ENCODE measurements at places on chromosomes 5 and 9. TPM values are rescaled to one million over a fixed set of nuclear protein-coding genes. Genes with fewer than 3 reads are reported as not detected.

DNA sequence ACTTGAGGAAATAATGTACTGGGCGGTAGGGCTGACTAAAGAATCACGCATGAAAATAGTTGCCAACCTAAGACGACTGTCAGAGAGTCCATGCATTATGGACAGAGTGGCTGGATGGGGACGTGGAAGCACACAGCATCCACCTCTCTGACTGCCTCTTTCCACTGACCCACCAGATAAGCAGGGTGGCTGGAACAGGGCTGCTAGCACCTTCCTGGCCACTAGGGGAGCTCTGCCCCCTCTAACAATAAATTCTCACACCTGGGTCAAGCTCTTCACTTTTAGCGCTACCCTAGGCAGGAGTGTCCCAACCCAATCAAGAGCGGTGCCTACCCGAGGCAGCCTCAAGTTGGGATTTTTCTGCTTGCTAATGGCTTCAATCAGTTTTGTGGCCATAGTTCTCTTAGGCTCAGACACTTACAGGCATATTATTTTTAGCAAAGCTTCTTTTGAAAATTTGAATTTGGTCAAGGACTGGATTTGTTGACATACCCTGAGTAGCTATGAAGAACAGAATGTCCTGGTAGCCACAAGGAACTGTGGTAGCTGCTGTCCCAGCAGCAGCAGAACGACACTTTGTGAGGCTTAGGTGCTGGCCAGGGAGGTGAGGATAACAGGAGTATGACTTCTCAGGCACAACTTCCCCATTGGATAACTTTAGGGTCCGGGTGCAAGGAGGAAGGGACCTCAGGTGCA lies 6.9 kb upstream of the TPM2 start:
- H3K4me1 ChIP-seq: peaks cover 45% of the 10 kb centered on the region
- peaks cover 51% of the 10 kb centered on the region for H3K36me3 ChIP-seq
- peak overlapping the region; percentile 97 for H3K27ac ChIP-seq
- DNase-seq: peak; percentile 81
- no peak overlapping the region for H3K4me3 ChIP-seq

DNA sequence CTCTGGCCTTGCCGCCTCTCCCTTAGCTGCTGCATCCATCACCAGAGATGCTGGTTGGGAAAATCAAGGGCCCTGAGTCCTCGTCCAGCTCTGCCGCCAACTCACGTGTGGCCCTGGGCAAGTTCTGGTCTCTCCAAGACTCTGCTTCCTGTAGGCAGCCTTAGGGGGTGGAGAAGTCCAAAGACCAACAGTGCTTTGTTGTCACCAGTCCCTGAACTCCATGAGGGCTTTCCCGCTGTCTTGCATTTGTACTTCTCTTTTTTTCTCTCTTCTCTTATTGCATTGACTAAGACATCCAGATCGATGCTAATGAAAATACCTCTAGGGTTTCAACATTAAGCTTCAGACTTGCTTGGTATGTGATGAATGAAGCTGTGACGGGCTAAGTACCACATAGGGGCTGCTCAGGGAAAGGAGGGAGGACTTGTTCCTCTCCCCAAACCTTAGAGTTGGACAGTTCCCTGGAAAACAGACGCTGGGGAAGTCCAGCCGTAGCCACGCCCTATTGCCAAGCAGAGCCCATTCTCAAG lies 63.7 kb upstream of the STXBP1 start:
- H3K4me1 ChIP-seq: peaks cover 96% of the 10 kb centered on the region
- H3K4me3 ChIP-seq: no peak overlapping the region
- H3K27me3 ChIP-seq: no peaks in the 10 kb centered on the region
- peak overlapping the region; percentile 12 for H3K27ac ChIP-seq
- peaks cover 5% of the 10 kb centered on the region for H3K36me3 ChIP-seq

DNA sequence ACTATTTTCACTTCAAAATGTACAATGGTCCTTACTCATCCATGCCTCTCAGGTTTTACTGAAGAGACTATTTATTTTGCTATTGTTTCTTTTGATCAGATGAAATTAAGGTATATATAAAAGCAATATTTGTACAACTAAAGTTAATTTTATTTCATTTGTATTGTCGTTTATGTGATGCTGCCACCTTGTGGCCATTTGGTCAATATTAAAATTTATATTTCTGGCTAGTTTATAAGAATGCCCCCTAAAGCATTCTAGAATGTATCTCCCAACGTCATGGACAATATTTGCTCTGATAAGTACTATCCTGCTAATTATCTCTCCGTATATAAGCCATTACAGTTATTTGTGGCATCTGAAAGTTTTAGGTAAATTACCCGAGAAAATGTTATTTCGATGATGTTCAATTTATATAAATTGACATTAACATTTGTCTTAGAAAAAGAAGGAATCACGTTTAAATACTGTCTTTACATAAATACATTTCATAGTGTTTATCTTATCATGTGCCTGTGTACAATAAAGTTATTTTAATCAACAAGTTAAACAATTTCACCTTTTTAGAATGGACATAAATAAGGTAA lies 680.0 kb downstream of the TAF11L14 start:
- peak; percentile 45 for DNase-seq
- H3K27ac ChIP-seq: no peak overlapping the region
- no peaks in the 10 kb centered on the region for H3K4me1 ChIP-seq
- H3K36me3 ChIP-seq: no peaks in the 10 kb centered on the region

DNA sequence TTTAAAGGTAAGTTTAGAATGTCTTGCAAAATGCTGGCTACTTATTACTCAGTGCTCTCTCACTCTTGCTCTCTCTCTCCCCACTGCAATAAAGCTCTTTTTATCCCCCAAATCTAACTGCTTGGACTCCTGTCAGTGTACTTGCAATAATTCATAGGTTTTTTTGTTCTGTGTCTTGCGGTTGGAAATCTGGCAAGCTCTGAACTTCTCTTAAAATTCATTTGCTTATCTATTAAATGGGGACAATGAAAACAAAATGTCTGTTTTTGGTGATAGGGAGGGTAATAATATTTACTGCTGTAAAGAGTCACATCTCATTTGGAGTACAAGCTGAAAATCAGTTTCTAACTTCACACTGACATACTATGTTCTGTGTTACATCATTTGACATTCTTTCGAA lies 18.7 kb upstream of the OR13D1 start:
- no peak overlapping the region for H3K27ac ChIP-seq
- no peaks in the 10 kb centered on the region for H3K27me3 ChIP-seq
- H3K36me3 ChIP-seq: no peaks in the 10 kb centered on the region
- no peaks in the 10 kb centered on the region for H3K4me1 ChIP-seq

Gene P4HA2
- total RNA-seq: 77.3 TPM

DNA sequence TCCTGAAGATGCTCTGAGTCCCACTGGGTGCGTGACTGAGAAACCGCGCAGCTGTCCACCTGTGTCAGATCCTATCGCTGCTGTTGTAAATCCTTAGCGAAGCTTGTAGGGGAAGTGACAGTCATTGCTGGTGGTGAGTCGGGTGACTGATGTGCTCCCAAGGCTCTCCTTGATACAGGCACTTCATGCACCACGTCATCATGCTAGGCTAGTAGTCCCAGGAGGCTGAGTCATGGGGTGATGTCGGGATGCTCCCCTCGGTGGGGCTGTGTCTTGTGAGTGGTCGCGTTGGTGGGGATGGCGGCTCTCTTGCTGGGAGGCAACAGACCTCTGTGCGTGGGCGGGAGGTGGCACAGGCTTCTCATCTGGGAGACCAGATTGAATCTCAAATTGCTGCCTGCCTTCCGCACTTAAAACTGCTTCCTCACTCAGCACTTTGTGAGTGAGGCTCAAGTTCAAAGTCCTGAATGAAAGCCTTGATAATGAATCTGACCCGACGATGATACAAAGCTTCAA lies 84.7 kb downstream of the CSNK1A1 start:
- DNase-seq: no peak
- no peak overlapping the region for H3K27ac ChIP-seq
- no peaks in the 10 kb centered on the region for H3K27me3 ChIP-seq
- no peak overlapping the region for H3K4me3 ChIP-seq
- no peaks in the 10 kb centered on the region for H3K36me3 ChIP-seq

Gene CCL27
- total RNA-seq: not detected

Gene ALDH1B1
- 68.7 TPM for total RNA-seq
